ENCODE measurements at places on chromosomes 6 and 20. TPM values are rescaled to one million over a fixed set of nuclear protein-coding genes. Genes with fewer than 3 reads are reported as not detected.

PRICKLE4 gene
- 0.70 TPM for total RNA-seq

NOX3 gene
- not detected for total RNA-seq

DNA sequence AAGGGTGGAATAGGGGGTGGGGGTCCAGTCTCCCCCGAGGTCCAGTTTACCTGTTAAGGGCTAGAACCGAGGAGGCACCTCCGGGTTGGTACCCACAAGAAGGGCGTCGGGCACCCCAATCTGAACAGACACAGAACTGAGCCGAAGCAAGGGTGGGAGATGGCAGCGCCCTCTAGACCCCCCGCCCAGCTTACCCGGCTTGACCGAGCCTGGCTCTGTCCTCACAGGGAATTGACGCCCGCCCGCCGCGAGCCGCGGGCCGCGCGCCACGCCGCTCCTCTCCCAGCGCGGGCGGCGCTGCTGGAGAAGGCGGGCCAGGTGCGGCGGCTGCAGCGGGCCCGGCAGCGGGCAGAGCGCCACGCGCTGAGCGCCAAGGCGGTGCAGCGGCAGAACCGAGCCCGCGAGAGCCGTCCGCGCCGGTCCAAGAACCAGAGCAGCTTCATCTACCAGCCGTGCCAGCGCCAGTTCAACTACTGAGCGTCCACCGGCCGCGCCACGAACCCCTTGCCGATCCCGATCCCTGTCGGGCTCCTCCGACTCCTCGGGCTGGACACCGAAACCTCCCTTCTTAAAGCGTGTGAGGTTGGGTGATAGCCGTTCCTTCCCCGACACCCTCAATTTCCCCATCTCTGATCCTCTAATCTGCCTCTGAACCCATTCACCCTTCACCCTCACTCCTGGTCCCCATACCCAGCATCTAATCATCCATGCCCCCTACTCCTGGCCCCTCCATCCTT, 5.9 kb downstream of the TP53INP2 start:
- H3K4me3 ChIP-seq = peak overlapping the region; percentile 79
- peaks cover 14% of the 10 kb centered on the region for H3K36me3 ChIP-seq
- H3K27me3 ChIP-seq = peaks cover 9% of the 10 kb centered on the region
- H3K4me1 ChIP-seq = no peaks in the 10 kb centered on the region
- peak; percentile 76 for DNase-seq
- no peak overlapping the region for H3K27ac ChIP-seq

GRCh38 chr6:142867988-142868812, 76.8 kb downstream of the HIVEP2 start:
- H3K27ac ChIP-seq = no peak overlapping the region
- H3K27me3 ChIP-seq = no peaks in the 10 kb centered on the region
- DNase-seq = no peak
- no peak overlapping the region for H3K4me3 ChIP-seq

- no peak overlapping the region for H3K4me3 ChIP-seq
- no peaks in the 10 kb centered on the region for H3K36me3 ChIP-seq
- DNase-seq = no peak
- no peak overlapping the region for H3K27ac ChIP-seq
- H3K4me1 ChIP-seq = no peaks in the 10 kb centered on the region
- H3K27me3 ChIP-seq = no peaks in the 10 kb centered on the region
These were observed 92.7 kb downstream of the SASH1 start for GRCh38 chr6:148435386-148435785.

- H3K27me3 ChIP-seq = peaks cover 50% of the 10 kb centered on the region
- H3K36me3 ChIP-seq = peaks cover 38% of the 10 kb centered on the region
- no peak for DNase-seq
These were observed 91.2 kb upstream of the TMEM181 start for GRCh38 chr6:158468666-158469065.

GRCh38 chr6:25094726-25095125, 159.0 kb upstream of the RIPOR2 start:
- no peaks in the 10 kb centered on the region for H3K27me3 ChIP-seq
- no peak overlapping the region for H3K4me3 ChIP-seq
- no peaks in the 10 kb centered on the region for H3K36me3 ChIP-seq
- no peaks in the 10 kb centered on the region for H3K4me1 ChIP-seq

DNA sequence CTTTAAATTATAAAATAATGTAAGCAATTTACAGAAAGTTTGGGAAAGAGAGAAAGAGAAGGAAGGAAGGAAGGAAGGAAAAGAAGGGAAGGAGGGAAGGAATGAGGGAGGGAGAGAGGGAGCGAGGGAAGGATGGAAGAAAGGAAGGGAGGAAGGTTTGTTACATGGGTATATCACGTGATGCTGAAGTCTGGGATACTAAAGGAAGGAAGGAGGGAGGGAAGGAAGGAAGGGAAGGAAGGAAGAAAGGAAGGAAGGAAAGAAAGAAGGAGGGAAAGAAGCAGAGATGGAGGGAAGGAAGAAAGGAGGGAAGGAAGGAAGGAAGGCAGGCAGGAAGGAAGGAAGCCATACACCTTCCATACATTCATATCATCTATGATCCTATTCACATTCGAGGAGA, 48.9 kb upstream of the GCM1 start:
- no peak overlapping the region for H3K4me3 ChIP-seq
- no peaks in the 10 kb centered on the region for H3K36me3 ChIP-seq

DNA sequence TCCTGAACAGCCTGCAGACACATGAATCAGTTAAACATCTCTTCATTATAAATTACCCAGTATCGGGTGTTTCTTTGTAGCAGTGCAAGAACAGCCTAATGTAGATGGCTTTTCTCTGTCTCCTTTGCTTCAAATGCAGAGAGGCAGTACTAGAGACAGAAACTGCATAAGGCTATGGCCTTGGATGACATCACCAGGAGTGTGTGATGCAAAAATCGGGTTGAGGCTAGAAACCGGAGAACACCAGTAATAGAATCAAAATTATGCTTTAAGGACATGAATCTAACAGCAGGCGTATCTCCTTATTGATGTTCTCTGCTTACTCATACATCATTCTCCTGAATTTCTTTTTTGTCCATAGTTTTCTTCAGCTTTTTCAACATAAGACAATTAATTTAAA, 49.3 kb upstream of the FLRT3 start:
- H3K36me3 ChIP-seq = no peaks in the 10 kb centered on the region
- H3K27me3 ChIP-seq = no peaks in the 10 kb centered on the region
- H3K4me1 ChIP-seq = no peaks in the 10 kb centered on the region
- H3K27ac ChIP-seq = no peak overlapping the region
- no peak for DNase-seq

- no peaks in the 10 kb centered on the region for H3K27me3 ChIP-seq
- H3K4me1 ChIP-seq = 0 out of 2 replicates have a peak, but pooled peaks cover 2% of the 10 kb centered on the region
- H3K36me3 ChIP-seq = no peaks in the 10 kb centered on the region
- no peak overlapping the region for H3K27ac ChIP-seq
- no peak overlapping the region for H3K4me3 ChIP-seq
- DNase-seq = no peak
These were observed 105.9 kb downstream of the CDKAL1 start for GRCh38 chr6:20640181-20640580.

GRCh38 chr6:93218096-93218495, 201.3 kb downstream of the EPHA7 start:
- H3K4me1 ChIP-seq = no peaks in the 10 kb centered on the region
- no peaks in the 10 kb centered on the region for H3K27me3 ChIP-seq
- no peak overlapping the region for H3K4me3 ChIP-seq
- H3K36me3 ChIP-seq = no peaks in the 10 kb centered on the region
- no peak overlapping the region for H3K27ac ChIP-seq

- no peak overlapping the region for H3K4me3 ChIP-seq
- no peaks in the 10 kb centered on the region for H3K27me3 ChIP-seq
- H3K4me1 ChIP-seq = peaks cover 13% of the 10 kb centered on the region
- H3K27ac ChIP-seq = no peak overlapping the region
These were observed 28.5 kb upstream of the SERPINB1 start for GRCh38 chr6:2870046-2870636.

GRCh38 chr20:4937407-4938319, 63.6 kb downstream of the SLC23A2 start:
- DNase-seq = no peak
- no peak overlapping the region for H3K27ac ChIP-seq
- H3K27me3 ChIP-seq = no peaks in the 10 kb centered on the region
- no peaks in the 10 kb centered on the region for H3K36me3 ChIP-seq
- H3K4me3 ChIP-seq = no peak overlapping the region
- peaks cover 8% of the 10 kb centered on the region for H3K4me1 ChIP-seq

DNA sequence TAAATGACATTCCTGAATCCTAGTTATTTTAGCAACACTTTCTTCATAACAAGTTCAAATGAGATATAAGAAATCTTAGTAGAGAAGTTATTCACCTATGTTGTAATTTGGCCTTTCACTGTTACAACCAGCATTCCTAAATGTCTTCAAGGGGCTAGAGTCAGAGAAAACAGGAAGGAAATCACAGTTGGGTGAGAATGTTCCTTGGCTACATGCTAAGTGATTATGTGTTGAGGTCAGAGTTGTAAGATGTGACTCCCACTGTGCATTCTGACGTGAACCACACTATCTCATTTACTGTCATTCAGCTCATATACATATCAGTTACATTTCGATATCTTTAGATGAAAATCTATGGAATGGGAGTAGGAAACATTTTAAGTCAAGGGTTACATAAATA, 51.0 kb upstream of the MLIP start:
- no peaks in the 10 kb centered on the region for H3K36me3 ChIP-seq
- H3K27me3 ChIP-seq = no peaks in the 10 kb centered on the region
- H3K27ac ChIP-seq = no peak overlapping the region

GRCh38 chr6:42571611-42572342, 7.9 kb downstream of the UBR2 start:
- no peak for DNase-seq
- no peak overlapping the region for H3K27ac ChIP-seq
- peaks cover 17% of the 10 kb centered on the region for H3K36me3 ChIP-seq
- no peak overlapping the region for H3K4me3 ChIP-seq

Measured in H9 (cell line).